ENCODE measurements at places on chromosomes 6 and 20.

DNA sequence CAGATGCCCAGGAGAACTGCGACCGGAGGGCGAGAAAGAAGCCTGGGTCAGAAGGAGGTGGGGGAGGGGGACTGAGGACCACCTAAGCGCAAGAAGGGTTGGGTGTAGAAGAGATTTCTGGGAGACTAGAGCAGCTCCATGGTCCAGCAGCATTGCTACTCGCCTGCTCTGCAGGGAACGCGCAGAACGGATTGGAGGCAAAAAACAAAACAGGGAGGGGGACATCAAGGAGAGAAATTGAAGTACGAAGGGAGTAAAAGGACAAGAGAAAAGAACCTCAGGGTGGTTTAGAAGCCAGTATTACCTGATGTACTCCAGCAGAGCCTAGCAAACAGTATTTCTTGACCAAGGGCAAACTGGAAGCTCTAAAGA lies 537 bp upstream of the GABBR1 start:
- no peak for DNase-seq

- DNase-seq, result no peak
Measured at GRCh38 chr6:152471456-152472265, 165.5 kb downstream of the SYNE1 start.

DNA sequence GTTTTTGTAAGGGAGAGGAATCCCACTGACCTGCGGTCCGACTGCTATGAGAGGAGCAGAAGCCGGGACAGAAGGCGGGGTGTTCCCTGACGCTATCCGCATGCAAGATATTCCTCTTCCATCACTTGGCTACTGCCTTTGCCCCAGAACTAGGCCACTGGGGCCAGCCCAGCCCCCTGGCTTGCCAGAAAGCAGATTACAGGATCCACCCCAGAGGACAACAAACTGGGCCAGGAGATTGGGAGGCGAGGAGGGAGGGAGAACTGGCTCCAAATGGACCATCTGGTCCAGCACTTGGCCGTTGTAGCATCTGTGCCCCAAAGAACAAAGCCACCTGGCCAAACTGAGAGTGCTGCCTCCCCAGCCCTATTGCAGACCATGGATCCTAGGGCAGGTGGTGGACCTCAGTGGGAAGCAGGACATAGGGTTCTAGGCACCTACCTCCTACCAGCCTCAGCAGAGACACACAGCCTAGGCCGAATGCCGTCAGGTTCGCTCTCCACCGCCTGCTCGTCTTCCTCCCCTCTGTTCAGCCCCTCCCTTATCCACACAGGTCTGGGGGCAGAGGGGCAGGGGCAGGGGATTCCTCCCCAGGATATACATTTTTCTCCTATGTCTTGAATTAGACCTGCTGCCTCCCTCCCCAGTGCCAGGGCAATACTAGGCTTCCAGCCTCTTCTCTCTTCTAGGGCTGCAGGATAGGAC lies 4.0 kb downstream of the MDGA1 start:
- DNase-seq, result no peak

DNA sequence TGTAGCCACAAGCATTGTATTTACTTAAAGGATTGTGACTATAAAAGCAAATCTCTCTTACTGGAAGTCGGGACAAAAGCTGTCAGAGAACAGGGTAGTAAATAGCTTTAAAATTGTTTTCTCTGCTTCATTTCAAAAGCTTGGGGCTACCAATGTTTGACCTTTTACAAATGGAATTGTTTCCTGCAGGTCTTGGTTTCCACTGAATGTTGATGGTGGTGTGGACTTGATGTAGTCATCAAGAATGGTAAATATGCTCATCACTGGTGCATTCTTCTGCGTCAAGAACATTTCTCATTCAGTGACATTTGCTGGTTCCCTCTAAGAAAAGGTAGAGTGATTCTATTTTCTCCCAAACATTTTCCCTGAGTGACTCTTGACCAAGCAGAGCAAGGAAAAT lies 435.4 kb upstream of the KHDRBS2 start:
- no peak for DNase-seq

GRCh38 chr20:6767536-6768227 lies at the start of gene BMP2:
Gene BMP2 (plus strand): TSS chr20:6767686. CDS start chr20:6770127, 2,441 bp downstream.
- DNase-seq, result peak; percentile 20

DNA sequence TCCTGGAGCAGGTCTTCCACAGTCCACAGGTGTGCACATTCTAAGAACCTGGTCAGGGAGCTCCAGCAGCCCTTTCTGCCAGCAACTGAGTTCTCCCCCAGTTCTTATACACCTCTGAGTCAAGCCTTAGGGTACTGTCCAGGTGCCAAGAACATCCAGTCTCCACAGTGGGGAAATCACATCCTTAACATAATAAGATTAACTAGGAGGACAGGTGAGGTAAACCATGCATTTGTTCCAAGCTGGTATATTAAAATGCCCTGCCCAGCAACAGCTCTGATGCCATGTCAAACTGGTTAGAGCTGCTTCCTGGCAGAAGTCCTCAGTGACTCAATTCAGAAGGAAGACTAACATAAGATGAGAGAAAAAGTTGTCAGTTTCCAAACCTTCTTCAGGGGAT lies 303.9 kb upstream of the SGK1 start:
- no peak for DNase-seq

GRCh38 chr6:6918216-6918983 lies 189.4 kb upstream of the RREB1 start:
- DNase-seq, result peak; percentile 90

DNA sequence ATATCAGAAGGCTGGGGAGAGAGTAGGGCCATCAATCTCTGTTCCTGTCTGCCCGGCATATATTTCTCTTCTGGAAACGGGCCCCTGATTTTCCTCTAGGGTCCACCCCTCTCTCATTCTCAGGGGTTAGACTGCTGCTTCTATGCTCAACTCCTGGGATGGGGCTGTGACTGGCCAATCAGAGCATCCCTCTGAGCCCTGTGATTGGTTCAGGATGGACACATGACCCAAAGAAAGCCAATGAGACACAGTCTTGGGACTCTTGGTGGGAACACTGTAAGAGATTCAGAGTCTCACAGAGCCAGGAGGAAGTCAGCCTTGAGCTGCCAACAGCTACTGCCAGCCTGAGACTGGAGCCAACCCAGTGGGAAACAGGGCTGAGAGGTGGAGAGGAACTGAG lies 31.0 kb upstream of the KCNB1 start:
- no peak for DNase-seq

GRCh38 chr6:42333612-42334011 lies 116.0 kb upstream of the MRPS10 start:
- DNase-seq, result no peak

Measured in stimulated activated CD4-positive, alpha-beta T cell treated with anti-CD3 and anti-CD28 coated beads, Interleukin-15, amount 100 ng/mL, for 24 hours (primary cell).